Activated CD8-positive, alpha-beta T cell treated with anti-CD3 and anti-CD28 coated beads for 36 hours (primary cell): ENCODE measurements at places on chromosomes 3 and 15.

GRCh38 chr3:98772022-98772421, 8.9 kb downstream of the ST3GAL6 start:
- H3K27ac ChIP-seq: no peak overlapping the region
- DNase-seq: no peak

DNA sequence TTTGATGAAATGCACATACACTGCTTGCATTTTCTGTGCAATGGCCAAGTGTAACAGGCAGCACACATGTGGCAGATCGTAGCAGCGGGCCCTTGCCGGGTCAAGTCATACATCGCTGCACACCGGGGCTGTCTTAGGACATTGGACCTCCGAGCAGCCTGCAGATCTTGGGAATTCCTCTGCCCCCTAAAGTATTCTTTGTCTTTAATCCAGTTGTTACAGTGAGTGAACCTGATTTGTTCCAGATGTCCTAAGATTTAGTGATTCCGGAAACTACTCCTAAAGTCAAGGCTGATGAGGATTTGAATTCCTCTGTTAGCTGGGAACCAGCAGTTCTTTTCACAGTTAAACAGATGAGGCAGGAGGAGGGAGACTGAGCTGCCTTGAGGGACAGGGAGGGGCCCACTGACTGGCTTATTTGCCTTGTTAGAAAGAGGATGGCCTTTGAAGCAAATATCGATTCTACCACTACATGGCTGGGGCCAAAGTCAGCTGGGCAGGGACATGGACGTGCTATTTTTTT, 190.7 kb upstream of the CTDSPL start:
- no peak overlapping the region for H3K4me3 ChIP-seq
- no peaks in the 10 kb centered on the region for H3K36me3 ChIP-seq
- DNase-seq: no peak
- peaks cover 9% of the 10 kb centered on the region for H3K27me3 ChIP-seq

- H3K27me3 ChIP-seq: no peaks in the 10 kb centered on the region
- H3K27ac ChIP-seq: peak overlapping the region; percentile 6
- H3K4me1 ChIP-seq: no peaks in the 10 kb centered on the region
- no peak for DNase-seq
- H3K36me3 ChIP-seq: peaks cover 8% of the 10 kb centered on the region
- H3K4me3 ChIP-seq: no peak overlapping the region
Measured at GRCh38 chr3:48855681-48856447, 8.2 kb upstream of the PRKAR2A start.

DNA sequence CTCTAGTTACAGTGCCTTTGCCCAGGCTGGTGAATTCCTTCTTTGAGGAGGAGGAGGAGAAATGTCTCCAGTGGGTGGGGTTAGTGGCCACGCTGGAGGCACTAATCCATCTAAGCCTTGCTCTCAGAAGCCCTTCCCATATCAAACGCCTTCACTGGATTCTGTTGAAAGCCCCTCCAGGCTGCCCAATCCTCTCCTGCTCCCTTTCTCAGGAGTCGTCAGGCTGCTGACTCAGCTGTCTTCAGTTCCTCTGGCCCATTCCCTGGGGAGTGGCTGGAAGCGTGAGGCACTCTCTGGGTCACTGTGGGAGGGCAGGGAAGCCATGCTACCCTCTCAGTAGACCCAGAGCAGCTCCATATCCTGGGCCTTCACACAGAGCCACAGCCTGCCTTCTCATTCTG, 2.7 kb downstream of the AP2M1 start:
- peaks cover 39% of the 10 kb centered on the region for H3K36me3 ChIP-seq
- H3K27ac ChIP-seq: no peak overlapping the region

GRCh38 chr15:25687276-25687675, 175.9 kb downstream of the ATP10A start:
- no peak overlapping the region for H3K27ac ChIP-seq
- no peak overlapping the region for H3K4me3 ChIP-seq
- H3K36me3 ChIP-seq: peaks cover 24% of the 10 kb centered on the region
- no peak for DNase-seq

GRCh38 chr3:89644716-89645115, 537.3 kb downstream of the EPHA3 start:
- H3K36me3 ChIP-seq: no peaks in the 10 kb centered on the region
- H3K4me3 ChIP-seq: no peak overlapping the region
- no peaks in the 10 kb centered on the region for H3K27me3 ChIP-seq
- H3K4me1 ChIP-seq: no peaks in the 10 kb centered on the region

DNA sequence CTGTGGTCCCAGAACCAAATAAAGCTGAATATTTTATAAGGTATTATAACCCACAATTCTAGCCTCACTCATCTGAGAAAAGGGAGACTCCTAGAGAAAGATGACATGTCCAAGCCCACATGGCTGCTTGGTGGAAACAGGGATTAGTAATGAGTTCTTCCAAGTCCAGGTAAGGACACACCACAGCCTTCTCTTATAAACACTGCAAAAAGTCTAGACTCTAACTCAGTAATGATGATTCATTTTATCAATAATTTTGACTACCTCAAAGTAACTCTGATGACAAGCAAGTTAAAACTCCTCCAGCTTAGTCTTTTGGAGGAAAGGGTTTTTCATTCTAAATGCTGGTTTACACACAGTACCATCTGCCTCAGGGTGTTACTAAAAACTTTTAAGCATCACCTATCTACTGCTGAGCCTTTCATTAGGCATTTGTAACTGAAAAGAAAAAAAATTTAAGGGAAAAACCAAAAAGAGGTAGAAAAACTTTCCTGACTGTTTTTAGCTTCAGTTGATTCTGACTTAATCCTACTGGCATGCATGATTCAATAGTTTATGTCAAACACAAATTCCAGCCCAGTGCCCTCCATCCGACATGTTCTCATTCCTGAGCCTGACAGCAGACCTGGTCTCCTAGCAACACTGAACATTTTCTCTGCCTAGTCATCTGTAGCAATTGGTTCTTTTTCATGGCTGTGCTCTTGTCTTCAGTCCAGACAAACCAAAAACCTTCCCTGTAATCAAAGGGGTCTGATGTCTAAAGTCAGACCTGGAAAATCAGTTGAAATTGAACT, 43.9 kb downstream of the P3H2 start:
- H3K27ac ChIP-seq: no peak overlapping the region
- H3K36me3 ChIP-seq: no peaks in the 10 kb centered on the region
- no peak for DNase-seq
- no peak overlapping the region for H3K4me3 ChIP-seq
- peaks cover 12% of the 10 kb centered on the region for H3K27me3 ChIP-seq
- no peaks in the 10 kb centered on the region for H3K4me1 ChIP-seq

GRCh38 chr15:39947401-39948197, 13.7 kb downstream of the EIF2AK4 start:
- peaks cover 31% of the 10 kb centered on the region for H3K36me3 ChIP-seq
- no peak overlapping the region for H3K4me3 ChIP-seq
- H3K4me1 ChIP-seq: peaks cover 7% of the 10 kb centered on the region
- H3K27me3 ChIP-seq: no peaks in the 10 kb centered on the region

DNA sequence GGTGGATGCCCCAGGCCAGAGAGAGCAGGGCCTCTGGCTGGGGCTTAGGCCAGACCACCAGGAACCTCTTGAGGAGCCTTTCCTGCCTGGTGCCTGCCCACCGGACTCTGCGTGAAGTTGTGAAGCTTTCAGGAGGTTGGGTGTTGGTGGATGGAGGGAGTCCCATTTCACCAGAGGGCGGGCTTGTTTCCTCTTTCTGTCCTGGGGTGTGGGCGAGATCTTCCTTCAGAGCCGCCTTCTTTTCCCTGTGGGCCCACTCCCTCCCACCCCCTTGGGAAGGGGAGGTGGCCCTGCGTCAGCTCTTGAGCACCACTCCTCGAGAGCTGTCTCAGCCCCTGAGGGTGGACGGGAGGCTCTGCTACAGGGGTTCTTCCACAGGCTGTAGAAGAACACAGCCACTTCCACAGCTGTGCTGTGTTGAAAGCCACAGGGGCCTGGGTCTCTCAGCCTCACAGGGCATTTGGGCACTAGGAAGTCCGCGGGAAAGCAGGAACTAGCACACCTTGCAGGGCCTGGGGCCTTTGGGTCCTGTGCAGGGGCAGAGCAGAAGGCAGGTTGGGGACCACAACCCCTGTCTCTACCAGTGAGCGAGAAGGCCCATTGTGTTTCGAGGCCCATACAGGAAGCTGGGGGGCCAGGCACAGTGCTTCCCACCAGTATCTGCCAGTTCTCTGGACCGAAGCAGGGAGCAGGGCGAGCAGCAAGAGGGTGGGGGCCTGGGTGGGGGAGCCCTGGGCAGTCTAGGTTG, 2.1 kb downstream of the AMIGO3 start:
- H3K27ac ChIP-seq: no peak overlapping the region
- no peak for DNase-seq
- peaks cover 8% of the 10 kb centered on the region for H3K36me3 ChIP-seq
- H3K4me3 ChIP-seq: no peak overlapping the region
- peaks cover 21% of the 10 kb centered on the region for H3K4me1 ChIP-seq

GRCh38 chr3:78645628-78646310, 1122.0 kb downstream of the ROBO1 start:
- DNase-seq: no peak
- H3K36me3 ChIP-seq: no peaks in the 10 kb centered on the region
- H3K4me3 ChIP-seq: no peak overlapping the region

- H3K27me3 ChIP-seq: no peaks in the 10 kb centered on the region
- peaks cover 6% of the 10 kb centered on the region for H3K4me1 ChIP-seq
- H3K27ac ChIP-seq: no peak overlapping the region
- H3K4me3 ChIP-seq: no peak overlapping the region
Measured at GRCh38 chr15:78898540-78898939, 25.9 kb downstream of the MORF4L1 start.

GRCh38 chr15:85805420-85805819, 10.7 kb upstream of the KLHL25 start:
- DNase-seq: no peak
- no peak overlapping the region for H3K27ac ChIP-seq
- H3K27me3 ChIP-seq: peaks cover 2% of the 10 kb centered on the region
- H3K4me3 ChIP-seq: no peak overlapping the region
